ENCODE measurements at places on chromosomes 2 and 18.

- peak; percentile 50 for DNase-seq
Measured at GRCh38 chr2:26696351-26696816, 3.9 kb downstream of the KCNK3 start.

DNA sequence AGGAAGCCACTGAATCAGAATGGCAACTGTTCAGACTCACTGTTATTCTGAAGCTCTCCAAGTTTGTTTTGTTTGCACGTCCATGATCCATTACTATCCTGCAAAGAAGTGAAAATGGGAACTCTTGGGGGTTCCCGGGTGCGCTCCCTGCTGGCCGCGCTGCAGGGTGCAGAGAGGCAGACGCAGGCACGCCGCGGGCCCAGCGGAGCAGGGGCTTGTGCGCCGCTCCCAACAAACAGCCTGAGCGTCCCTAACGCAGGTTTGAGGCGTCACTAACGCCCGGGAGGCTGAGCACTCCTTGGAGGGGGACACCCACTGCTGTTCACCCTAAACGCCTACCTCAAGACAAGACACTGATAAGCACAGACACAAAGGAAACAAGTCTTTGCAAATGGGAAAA lies 14.3 kb upstream of the PIEZO2 start:
- DNase-seq = no peak

DNA sequence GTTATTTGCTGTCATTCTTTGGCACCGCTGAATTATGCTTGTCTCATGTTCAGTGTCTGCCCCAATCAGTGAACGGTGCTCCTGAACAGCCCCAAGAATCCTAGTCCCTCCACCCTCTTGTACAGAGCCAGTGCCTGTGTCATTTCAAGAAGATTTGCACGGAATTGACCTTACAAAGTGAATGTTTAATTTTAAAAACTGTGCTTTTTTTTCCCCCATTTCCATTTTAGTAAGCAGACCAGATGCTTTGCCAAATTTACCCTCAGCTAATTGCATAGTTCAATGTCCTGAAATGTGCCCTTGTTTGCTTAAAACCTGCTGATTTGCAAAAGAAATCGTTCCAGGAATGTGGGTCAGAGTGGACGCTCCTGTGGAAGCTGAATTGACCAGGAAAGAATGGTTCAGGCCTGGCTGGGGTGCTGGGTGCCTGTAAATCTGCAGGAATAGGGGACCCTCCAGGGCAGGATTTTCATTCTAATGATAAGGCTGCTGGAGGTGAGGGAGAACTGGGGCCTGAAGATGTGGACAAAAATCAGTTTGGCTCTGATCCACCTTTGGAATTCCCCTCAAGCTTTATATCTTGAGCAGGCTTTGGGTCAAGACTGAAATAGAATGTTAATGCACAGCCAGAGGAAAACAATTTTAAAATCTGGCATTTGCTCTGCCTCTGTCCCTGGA lies 20.1 kb downstream of the TMEM17 start:
- DNase-seq = no peak

- no peak for DNase-seq
Measured at GRCh38 chr2:209564816-209565215, 141.0 kb downstream of the MAP2 start.

DNA sequence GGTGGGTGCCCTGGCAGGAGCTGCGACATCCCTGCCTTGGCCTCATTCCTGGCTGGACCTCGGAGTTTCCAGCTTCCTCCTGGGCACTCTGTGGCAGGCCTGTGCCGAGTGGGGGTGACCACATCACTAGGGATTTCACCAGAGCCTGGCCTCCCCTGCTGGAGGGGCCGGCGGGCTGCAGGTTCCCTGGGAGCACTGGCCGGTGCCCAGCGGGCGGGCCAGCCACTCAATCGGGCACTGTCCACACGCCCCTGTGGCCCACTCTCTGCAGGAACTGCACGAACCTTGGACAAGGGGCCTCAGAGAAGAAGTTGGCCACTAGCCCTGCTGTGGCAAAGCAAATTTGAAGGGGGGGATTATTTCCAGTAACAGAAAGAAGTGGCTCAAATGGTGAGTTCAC lies 110.7 kb upstream of the APCDD1 start:
- DNase-seq = no peak

All from GM04504 (cell line).